Muscle of back (tissue), 13 donors: ENCODE measurements at places on chromosomes 3 and 15.

GRCh38 chr15:92167451-92167850, 226.2 kb upstream of the ST8SIA2 start:
- DNase-seq: no peak

DNA sequence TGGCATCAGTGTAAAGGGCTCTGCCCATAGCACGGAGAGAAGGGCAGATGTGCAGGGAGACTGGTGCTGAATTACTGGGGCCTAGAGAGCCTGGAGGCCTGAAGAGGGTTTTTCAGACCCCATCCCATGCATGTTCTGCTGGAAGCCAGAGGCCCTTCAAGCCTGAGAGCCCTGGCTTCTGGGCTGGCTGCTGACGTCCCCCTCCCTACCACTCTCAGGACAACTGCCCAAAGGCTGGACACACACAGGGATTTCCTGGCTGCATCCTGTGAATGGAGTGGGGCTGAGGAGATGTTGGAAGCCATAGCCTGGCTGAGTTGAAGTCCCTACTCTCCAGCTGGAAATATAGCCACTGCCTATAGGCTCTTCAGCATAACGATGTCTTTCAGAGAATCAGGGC, 16.9 kb upstream of the DOCK3 start:
- no peak for DNase-seq

DNA sequence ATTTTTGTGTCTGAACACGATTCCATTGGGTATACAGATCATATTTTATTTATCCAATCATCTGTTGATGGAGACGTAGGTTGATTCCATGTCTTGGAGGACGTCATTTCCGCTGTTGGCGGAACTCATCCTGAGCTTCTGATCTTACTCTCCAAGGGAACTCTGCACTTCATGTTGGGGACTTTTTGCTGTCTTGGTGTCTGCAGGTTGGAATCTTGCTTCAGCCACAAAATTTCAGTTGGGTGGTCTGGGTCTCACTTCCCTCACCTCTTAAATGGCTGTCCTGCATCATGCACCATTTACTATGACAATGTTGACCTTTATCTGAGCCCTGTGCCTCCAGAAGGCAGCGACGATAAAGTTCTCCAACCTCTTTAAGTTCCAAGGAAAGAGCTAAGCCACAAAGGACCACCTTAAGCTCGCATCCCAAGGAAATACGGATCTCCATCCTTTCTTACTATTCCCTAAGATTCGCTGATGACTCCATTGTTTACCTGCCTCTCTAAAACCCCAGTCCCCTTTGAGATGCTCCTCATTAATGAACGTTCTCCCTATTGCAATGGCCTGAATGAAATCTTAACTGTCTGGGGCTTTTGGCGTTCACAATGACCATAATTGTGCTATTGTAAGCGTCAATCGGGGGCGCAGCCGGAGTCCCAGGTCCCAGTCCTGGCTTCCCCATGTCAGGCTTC, 23.1 kb upstream of the RNU6-1 start:
- DNase-seq: no peak

GRCh38 chr15:58873267-58873666, 60.2 kb downstream of the SLTM start:
- DNase-seq: peak; percentile 27

DNA sequence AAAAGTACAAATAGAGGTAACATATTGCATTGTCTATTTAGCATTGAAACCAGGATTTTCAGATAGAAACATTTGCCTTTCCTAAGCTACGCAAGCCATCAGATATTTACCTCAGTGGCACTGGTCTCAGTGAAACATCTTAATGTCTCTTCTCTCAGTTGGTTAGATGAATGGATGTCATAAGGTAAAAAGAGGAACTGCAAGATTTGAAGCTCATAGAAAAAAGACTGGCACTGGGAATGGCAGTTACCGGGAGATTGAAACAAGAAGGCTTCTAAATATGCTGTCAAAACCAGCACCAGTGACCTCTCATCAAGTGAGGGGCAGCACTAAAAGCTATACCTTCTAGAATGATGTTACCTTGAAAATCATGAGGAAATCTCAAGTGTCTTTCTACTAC, 486.4 kb downstream of the FHIT start:
- no peak for DNase-seq

DNA sequence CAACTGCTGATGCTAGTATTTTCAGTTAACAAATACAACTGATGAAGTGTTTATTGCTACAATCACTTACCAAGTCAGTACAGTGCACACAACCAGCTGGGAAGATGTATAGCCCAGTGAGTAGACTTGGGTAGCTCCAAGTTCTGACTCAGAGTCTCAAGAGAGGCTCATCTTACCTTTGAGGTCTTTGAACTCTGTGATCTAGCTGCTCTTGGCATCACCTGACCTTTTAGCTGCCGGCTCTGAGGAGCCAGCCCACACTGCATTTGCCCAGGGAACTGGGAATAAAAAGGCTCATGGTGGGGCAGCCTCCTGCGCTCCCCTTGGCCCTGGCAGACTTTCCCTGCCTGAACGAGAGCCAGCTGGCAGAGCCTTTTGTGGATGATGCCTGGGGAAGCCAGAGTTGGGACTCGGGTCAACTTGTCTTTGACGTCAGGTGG, 82.6 kb downstream of the CEMIP start:
- peak; percentile 59 for DNase-seq

DNA sequence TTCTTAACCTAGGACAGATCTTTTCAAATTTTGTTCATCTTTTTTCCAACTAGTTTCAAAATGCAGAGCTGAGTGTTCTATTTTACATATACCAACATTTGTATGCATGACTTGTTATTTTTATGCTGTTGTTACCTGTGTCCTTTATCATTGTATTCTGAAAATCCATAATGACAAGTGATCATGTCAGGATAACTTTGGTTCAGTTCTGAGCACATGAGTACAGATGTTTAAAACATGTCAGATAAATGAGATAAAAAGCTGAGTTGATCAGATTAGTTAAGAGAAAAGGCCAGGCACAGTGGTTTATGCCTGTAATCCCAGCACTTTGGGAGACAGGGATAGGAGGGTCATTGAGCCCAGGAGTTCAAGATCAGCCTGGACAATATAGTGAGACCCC, 204.9 kb downstream of the SSR3 start:
- DNase-seq: no peak

- DNase-seq: no peak
These were observed 32.4 kb downstream of the LRRC28 start for GRCh38 chr15:99283717-99284116.

GRCh38 chr3:42210726-42211125, 55.3 kb downstream of the CCK start:
- DNase-seq: no peak

DNA sequence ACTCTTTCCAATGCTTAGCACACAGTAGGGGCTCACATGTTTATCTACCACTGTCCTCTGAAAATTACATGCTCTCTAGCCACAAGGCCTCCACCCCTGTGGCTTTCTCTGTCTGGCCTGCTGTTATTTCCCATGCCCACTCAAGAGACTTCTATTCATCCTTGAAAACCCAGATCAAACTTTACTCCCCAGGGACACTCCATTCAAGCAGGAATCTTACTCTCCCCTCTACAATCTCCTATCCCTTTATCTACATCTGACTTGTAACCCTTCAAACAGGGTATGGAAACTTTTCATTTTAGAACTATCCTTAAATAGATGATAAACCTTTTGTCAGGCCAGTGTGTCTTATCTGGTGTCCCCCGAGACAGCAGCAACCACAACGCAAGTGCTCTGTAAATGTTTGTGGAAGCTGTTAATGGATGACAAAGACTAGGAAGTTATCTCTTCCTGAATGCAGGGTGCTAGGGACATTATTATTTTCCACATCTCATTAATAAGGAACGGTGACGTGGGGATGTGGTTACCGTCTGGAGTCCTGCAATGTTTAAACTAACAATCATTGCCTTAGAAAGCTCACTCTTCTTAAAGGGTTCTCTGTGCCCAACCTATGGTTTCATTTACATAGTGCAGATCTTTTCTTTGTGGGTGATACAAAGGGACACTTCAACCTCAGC, 322.3 kb downstream of the ARRDC4 start:
- DNase-seq: no peak

GRCh38 chr3:114953800-114954199, 193.3 kb downstream of the ZBTB20 start:
- no peak for DNase-seq

DNA sequence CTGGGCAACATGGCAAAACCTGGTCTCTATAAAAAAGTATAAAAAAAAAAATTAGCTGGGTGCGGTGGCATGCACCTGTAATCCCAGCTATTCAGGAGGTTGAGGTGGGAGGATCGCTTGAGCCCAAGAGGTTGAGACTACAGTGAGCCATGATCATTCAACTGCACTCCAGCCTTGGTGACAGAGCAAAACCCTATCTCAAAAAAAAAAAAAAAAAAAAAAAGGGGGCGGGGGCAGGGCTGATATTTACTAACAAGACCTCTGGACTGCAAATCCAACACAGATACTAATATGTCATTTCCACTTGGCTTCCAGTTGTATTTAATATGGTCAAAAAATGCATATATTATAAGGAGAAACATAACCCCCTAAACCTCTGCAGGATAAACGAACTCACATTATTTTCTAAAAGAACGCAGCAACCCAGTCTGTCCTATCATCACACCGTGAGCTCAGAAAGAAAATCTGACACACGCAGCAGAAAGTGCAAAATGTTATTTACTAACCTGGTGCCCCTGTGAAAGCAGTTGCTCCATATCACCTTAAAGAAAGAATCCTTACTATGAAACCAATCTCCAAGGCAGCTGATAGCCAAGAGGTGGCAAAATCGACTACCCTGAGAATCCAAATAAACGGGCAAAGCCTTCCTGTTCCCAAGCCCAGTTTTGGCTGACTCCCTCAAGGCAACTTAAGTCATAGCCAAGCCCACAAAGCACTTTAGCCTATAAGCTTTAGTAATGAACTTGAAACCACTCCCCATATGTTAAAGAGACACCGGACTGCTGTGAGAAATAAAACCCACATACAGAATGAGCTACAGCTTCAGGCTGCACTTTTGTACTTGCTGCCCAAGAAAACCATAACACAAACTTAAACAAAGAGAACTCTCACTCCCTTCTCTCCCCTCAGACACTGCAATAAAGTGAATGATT, 39.3 kb downstream of the PLD1 start:
- peak; percentile 84 for DNase-seq

GRCh38 chr15:97087006-97087741, 756.7 kb downstream of the NR2F2 start:
- DNase-seq: peak; percentile 13

DNA sequence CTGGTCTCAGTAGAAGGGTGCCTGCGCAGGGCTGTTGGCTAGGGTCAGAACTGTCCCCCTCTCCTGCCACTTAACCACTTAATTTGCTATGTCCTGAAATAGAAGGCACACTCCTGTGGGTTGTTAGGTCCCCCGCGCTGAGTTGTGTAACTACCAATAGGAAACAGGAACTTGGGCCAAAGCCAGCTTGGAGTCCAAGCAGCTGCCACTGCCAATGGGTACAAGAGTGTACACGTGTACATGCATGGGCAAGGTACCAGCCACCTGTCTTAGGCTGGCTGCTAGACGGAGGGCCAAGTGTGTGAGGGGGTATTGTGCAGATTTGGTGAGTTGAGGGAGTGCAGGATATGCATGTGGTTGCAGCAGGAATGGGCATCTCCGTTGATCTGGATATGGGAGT, 29.7 kb upstream of the POLG start:
- DNase-seq: no peak

- DNase-seq: no peak
These were observed 283.7 kb upstream of the PROK2 start for GRCh38 chr3:72068621-72069020.
